ENCODE measurements at places on chromosomes 3 and 15. TPM values are rescaled to one million over a fixed set of nuclear protein-coding genes. Genes with fewer than 3 reads are reported as not detected.

Gene C3orf49
- total RNA-seq = not detected

DNA sequence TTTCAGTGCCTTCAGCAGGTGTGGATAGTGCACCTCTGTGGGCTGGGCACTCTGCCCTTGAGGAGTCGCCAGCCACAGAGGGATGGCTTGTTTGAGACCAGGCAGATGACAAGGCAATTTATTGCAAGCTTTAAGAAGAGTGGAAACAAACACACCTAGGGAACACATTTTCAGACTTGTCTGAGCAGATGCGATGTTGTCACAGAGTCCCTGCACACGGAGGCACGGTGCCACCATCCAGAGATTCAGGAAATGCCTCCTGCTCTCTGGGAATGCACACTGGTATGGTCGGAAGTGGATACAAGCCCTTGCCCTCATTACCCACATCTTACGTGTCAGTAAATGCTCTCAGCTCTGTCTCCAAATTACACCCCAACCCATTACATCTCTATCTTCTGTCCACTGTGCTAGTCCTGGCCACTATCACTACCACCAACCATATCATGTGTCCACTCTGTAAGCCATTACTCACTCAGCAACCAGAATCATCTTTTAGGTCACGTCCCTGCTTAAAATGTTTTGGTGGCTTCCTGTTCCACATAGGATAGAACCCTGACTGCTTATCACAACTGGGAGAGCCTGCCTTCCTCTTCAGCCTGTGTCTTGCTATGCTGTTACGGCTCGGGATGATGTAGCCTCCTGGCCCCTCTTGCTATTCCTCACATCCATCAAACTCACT is 196.9 kb downstream of the SLCO3A1 start:
- no peak for DNase-seq
- H3K27ac ChIP-seq = no peak overlapping the region
- H3K4me1 ChIP-seq = peaks cover 1% of the 10 kb centered on the region
- no peaks in the 10 kb centered on the region for H3K27me3 ChIP-seq

Gene ST8SIA2
- not detected for total RNA-seq

GRCh38 chr3:80297720-80298119 is 529.9 kb upstream of the ROBO1 start:
- no peaks in the 10 kb centered on the region for H3K27me3 ChIP-seq
- H3K4me1 ChIP-seq = no peaks in the 10 kb centered on the region
- H3K36me3 ChIP-seq = no peaks in the 10 kb centered on the region
- DNase-seq = no peak

DNA sequence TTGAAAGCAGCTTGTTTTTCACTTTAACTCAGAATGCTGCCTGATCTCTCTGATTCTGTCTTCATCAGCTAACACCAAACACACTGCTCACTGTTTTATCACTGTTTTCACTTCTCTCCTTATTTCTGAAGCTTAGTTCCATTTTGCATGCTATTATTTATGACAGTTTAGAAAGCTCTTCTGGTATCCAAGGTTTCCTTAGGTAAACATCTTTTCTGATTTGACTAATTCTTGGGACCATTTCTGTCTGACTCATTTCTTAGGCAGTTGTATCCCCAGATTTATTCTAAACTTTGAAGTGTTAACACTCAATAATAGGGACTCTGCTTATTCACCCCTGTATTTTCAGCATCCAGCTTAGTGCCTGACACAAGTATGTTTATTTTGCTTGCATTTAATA is 167.7 kb downstream of the BCHE start:
- H3K4me3 ChIP-seq = no peak overlapping the region
- H3K27ac ChIP-seq = no peak overlapping the region
- H3K36me3 ChIP-seq = no peaks in the 10 kb centered on the region
- DNase-seq = no peak

Gene SLC2A2
- total RNA-seq = not detected

Data from activated CD4-positive, alpha-beta T cell treated with anti-CD3 and anti-CD28 coated beads, Interleukin-2, amount 10 ng/mL, durations not matched to agents 24 days and 14 days (primary cell).